ENCODE measurements at places on chromosomes 3 and 15. TPM values are rescaled to one million over a fixed set of nuclear protein-coding genes. Genes with fewer than 3 reads are reported as not detected.

The PLAAT1 gene
- 5.2 TPM for total RNA-seq

The GABRR3 gene
- total RNA-seq = not detected

GRCh38 chr3:60101621-60102020 lies 1051.8 kb upstream of the CFAP20DC start:
- no peak for DNase-seq

DNA sequence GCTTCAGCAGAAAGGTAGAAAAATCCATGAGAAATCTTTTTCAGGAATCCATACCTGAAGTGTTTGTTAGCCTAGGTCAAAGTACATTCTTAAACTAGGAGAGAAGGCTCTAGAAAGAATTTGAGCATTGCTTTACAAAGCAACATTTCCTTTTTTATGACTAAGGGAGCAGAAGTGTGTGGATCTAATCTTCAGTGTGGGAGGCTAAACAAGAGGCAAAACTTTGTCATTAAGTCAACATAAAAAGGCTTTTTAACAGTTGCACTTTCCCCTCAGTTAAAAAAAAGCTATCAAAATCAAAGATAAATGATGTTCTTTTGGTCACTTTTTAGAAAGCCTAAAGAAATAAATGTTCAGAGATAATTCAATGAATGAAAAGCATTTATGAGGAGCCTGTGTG lies 154.8 kb downstream of the TMEM108 start:
- DNase-seq = no peak

The SLC38A3 gene
- not detected for total RNA-seq

DNA sequence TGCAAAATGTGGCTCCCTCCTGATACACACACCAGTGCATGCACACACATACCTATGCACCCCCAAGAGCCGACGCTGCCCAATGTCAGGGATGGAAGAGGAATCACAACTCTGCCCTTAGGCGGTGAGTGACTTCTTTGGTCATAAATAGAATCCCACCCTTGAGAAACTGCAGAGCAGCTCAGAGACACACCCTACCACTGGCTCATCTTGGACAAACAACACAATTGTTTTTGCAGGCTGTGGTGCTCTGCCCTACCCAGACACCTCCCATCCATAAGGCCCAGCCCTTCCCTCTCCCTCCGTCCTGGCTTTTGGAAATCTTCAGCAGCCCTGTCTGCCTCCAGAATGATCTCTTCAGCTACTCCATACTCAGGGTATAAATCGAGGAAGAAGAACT lies 73.8 kb upstream of the HRH1 start:
- no peak for DNase-seq

DNA sequence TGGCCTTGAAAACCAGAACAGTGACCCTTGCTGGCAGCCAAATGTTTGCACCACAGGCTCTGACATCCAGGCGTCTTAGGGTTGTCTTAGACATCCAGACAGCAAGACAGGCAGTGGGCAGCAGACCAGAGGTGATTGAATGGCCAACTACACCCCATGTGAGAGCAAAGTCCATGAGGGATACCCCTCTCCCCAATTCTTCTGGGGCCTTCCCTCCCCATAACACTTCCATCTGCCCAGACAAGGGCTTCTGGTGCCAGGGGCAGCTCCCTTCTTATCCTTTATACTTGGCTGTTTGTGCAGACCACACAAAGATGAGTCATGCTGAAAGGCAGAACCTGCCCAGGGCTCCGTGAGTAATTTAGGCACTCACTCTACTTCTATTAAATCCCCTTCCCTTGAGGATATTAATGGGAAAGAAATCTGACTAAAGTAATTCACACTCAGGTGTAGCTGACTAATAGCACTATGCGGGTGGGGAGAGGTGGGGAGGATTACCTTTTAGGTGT lies 257.9 kb downstream of the UACA start:
- DNase-seq = no peak

DNA sequence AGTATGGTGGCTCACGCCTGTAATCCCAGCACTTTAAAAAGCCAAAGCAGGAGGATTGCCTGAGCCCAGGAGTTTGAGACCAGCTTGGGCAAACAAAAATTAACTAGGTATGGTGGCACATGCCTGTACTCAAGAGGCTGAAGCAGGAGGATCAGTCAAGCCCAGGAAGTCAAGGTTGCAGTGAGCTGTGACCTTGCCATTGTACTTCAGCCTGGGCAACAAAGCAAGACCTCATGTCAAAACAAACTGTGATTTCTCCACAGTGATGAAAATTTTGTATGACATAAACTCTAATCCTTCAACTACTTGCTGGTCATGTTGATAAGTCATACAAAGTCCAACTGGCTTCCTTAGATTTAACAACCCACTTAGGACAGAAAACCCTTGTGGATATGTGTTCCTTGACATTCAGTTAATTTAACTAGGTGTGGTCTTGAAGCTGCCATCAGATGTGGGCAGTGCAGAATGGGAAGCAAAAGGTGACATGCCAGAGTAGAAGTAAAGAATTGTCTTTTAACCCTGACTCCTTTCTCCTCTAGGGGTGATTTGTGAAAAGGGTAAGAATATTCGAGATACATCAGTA lies 263.3 kb downstream of the PTPRG start:
- no peak for DNase-seq

GRCh38 chr3:129645286-129645685 lies 38.8 kb upstream of the PLXND1 start:
- no peak for DNase-seq

The TMEM40 gene
- not detected for total RNA-seq

- DNase-seq = no peak
These were observed 60.8 kb downstream of the USP13 start for GRCh38 chr3:179713643-179714090.

DNA sequence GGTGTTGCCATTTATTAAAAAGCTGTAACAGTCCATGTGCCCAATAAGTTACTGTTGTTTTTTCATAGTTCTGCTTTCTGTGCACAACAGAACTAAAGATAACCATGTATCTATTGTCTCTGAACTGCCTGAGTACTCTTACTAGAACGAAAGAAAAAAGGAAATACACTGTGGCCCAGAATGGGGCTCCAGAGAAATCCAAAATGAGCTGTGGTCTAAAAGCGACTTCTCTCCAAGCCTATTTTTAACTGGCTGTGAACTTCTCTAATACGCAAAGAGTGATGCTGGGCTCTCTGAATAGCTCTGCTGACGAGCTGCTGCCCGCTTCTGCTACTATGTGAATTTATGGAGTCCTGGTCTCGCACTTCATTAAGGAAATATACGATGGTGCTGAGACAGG lies 56.2 kb upstream of the LPP start:
- no peak for DNase-seq

DNA sequence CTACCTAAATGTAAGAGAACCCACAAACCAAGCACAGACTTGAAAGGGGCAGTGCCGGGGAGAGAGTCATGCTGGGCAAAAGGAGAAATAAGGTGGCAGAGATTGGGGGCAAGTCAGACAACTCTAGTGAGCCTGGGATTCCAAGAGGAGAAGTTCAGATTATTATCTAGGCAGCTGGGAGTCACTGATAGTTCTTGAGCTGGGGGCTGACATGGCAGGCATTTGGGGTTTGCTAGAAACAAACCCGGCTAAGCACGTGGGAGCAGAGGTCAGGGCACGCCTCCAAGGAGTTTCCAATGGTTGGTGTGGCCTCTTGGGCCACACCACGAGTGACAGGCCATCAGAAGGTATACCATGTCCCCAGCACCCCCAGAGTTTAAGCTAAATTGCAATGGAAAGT lies 27.6 kb downstream of the SLC6A6 start:
- no peak for DNase-seq

The IL17RD gene
- 3.2 TPM for total RNA-seq

The MUC20 gene
- total RNA-seq = 0.10 TPM

The PLA2G4D gene
- total RNA-seq = not detected

The GAP43 gene
- 0.18 TPM for total RNA-seq

The PFKFB4 gene
- total RNA-seq = 6.5 TPM

DNA sequence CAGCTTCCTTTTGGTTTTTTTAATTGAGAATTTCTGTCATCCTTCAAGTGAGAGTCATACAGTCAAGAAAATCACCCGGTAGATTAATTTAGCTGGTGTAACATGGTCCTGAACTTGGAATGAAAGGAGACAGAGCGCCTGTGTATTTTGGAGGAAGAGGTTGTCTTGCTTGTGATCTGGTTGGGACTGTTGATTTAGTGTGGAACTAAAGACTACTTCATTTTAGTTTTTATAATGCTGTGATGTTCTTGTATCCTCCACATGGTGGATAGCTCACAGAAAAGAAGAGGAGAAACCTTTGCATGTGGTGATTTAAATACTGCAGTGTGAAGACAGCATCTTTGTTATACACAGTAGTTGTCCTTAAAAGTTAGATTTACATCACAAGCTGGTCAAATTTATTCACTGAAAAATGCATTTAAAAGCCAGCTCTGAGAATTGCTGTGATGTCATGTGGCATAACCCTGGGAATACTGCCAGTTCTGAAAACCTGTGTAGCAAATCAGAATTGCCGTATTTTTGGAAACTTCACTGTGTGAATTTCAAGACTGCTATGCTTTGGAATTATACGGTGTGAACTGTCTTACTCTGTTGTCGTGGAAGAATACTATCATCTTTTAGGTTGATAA lies 268.5 kb downstream of the PTPRG start:
- DNase-seq = no peak

DNA sequence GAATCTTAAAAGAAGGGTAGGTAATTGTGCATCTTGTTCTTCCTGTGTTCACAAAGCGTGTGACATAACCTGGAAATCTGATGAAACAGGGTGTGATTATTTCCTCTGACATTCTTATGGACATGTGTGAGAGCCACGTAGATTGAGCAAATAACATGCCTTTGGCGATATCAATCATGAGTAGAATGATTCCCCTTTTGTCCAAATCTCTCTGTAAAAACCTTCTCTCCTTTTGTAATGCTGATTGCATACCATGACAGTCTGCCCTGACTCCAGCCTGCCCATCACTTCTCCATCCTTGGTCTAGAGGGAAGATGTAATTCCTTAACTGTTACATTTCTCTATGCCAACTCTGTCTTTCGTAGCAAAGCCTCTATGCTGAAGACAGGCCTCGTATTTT lies 115.0 kb downstream of the IL5RA start:
- no peak for DNase-seq

DNA sequence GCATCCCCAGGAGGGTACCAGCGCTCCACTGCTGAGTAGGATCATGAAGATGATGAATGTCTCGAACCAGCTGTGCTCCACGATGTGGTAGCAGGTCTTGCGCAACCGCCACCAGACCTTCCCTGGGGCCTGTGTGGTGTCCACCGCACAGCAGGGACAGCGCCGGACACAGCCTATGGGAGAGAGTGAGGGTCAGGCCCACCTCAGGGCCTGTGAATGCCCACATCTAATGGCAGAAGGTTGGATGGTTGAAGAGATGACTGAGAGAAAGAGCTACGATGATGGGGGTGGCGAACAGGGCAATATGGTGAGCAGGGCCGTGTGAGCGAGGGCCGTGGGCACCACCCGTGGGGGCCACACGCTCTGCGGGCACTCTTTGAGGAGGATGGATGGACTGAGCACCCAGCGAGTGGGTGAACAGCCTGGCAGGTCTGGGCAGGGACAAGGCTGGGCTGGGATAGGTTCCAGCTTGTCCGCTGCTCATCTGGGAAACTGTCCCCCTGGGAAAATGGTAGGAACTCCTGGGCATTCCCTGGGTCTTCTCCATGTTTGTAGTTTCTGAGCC lies 74.1 kb downstream of the SCN5A start:
- DNase-seq = no peak

- DNase-seq = no peak
These were observed 148.0 kb upstream of the LRTM1 start for GRCh38 chr3:55075846-55076245.

DNA sequence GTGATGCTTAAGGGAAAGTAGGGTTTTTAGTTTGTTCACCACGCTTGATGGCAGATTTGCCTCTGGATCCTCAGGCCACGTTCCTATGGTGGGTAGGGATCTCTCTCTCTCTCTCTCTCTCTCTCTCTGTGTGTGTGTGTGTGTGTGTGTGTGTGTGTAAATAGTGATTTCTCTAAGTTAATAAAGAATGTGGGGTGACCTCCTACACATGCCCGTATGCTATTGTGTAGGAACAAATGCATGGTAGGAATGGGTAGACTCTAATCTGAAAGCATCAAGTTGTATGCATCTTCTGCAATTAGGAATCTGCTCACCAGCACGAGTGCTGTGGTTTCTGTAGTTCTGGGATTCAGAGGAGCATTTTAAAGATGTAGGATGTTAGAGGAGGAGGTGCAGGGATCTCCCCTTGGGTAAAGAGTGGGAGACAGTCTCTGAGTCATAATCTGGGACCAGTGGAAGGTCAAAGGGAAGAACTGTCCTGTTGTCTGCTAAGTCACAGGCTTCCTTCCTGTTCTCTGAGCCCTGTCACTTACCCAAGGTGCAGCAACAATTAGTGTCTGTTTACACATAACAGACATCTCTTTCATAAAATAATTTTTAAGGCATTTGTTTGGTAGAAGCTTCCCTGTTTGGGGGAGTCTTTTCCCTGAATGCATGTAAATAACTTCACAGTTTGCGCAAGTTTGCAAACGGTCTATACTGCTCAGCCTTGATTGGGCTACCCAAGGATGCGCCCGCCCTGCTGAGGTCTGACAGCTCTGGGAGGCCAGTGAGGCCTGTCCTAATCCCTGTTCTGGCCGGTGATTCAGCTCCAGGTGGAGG lies 139.8 kb downstream of the IGF1R start:
- no peak for DNase-seq

GRCh38 chr15:68987676-68988075 lies 26.8 kb upstream of the NOX5 start:
- DNase-seq = no peak

The TPRG1 gene
- 0.53 TPM for total RNA-seq

DNA sequence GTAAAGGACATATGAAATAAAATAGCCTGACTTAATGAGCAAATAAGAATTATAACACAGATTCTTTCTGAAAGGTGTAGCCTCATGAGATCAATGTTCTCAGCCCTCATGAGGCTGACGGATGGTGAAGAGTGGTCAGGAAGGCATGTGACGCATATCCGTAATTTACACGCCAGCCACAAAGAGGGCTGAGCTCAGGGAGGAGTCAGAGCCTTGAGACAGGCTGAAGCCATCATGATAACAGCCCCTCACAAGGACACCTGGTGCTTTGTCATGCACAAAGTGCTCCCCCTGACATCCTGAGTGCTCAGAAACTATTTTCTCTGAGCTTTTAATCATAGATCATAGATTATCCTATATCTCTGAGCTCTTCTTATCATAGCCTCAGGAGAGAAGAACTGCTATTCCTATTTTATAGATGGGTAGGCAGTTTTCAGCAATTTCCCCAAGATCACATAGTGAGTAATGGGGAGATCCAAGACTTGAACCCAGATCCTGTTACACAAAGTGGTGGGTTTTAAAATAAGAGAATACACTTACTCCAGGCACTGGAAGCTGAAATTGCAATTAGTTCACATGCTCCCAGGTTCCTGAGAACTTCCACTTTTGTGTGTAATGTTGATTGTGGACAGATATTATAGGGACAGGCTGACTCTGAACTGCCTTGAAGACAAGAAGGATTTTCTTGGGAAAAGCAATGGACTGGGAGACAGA lies 267.1 kb downstream of the RPLP1 start:
- no peak for DNase-seq

The LDHAL6B gene
- total RNA-seq = not detected

All from glomerular endothelial cell (primary cell).